ENCODE measurements at places on chromosomes 2 and 18.

DNA sequence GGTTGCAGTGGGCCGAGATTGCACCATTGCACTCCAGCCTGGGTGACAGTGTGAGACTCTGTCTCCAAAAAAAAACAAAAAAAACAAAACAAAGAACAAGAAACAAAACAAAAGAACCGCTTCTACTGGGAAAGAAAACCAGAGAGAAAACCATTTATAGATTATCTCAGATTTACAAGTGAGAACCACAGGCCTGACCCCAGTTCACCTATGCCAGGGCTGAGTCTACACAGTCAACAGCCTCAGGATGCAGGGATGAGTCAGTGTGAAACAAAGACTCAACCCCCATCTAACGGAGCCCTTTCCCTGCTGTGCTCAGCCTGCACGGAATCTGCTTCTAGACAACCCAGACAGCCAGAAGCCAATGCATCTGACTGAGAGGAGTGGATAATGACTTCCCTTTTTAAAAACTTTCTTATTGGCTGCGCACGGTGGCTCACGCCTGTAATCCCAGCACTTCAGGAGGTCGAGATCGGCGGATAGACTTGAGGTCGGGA lies 25.5 kb upstream of the YWHAQ start:
- no peaks in the 10 kb centered on the region for H3K4me1 ChIP-seq
- no peak overlapping the region for H3K4me3 ChIP-seq

GRCh38 chr2:109604597-109604996 lies 9.2 kb downstream of the SEPTIN10 start:
- no peaks in the 10 kb centered on the region for H3K27me3 ChIP-seq
- H3K27ac ChIP-seq: no peak overlapping the region
- no peaks in the 10 kb centered on the region for H3K36me3 ChIP-seq
- no peak overlapping the region for H3K4me3 ChIP-seq
- no peak for DNase-seq
- no peaks in the 10 kb centered on the region for H3K4me1 ChIP-seq

GRCh38 chr2:235270291-235270690 lies 223.6 kb upstream of the AGAP1 start:
- H3K36me3 ChIP-seq: no peaks in the 10 kb centered on the region
- H3K27ac ChIP-seq: no peak overlapping the region
- H3K27me3 ChIP-seq: no peaks in the 10 kb centered on the region
- H3K4me3 ChIP-seq: no peak overlapping the region
- DNase-seq: no peak
- H3K4me1 ChIP-seq: no peaks in the 10 kb centered on the region

- H3K4me3 ChIP-seq: no peak overlapping the region
- H3K4me1 ChIP-seq: no peaks in the 10 kb centered on the region
- H3K27ac ChIP-seq: no peak overlapping the region
- no peaks in the 10 kb centered on the region for H3K27me3 ChIP-seq
- no peaks in the 10 kb centered on the region for H3K36me3 ChIP-seq
- no peak for DNase-seq
These were observed 97.4 kb upstream of the FHL2 start for GRCh38 chr2:105496271-105496670.

- no peak for DNase-seq
- no peaks in the 10 kb centered on the region for H3K4me1 ChIP-seq
- H3K27ac ChIP-seq: no peak overlapping the region
- H3K36me3 ChIP-seq: no peaks in the 10 kb centered on the region
These were observed 76.6 kb upstream of the ZFP36L2 start for GRCh38 chr2:43302961-43303494.

Data from colonic mucosa (tissue), 4 donors.